ENCODE measurements at places on chromosomes 13 and 19. TPM values are rescaled to one million over a fixed set of nuclear protein-coding genes. Genes with fewer than 3 reads are reported as not detected.

The ANGPTL4 gene
- 290 TPM for total RNA-seq

The ATP4A gene
- not detected for total RNA-seq

The KLK6 gene
- total RNA-seq = not detected

The POU2F2 gene
- total RNA-seq = not detected

The ZNF610 gene
- total RNA-seq = 3.2 TPM

The GIPC3 gene
- 0.32 TPM for total RNA-seq

The PGLYRP1 gene
- total RNA-seq = not detected

The ETV2 gene
- total RNA-seq = not detected

The C19orf67 gene
- total RNA-seq = not detected
